ENCODE measurements at places on chromosomes 4 and X. TPM values are rescaled to one million over a fixed set of nuclear protein-coding genes. Genes with fewer than 3 reads are reported as not detected.

DNA sequence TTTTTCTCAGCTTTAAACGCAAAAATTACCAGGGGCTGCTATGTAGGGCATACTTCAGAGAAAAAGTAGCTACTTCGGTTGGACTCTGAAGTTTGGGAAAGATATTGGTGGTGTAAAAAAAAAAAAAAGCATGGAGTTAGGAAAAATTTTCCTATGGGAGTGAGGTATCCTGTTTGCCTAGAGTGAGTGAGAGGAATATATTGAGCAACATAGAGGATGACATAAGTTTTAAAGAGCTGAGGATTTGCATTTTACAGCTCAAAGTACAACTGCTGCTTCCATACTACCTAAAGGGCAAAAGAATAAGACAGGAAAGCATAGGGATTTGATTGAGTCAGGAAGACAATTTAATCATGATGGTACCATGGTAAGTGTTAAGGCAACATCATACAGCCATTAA is 7.3 kb downstream of the GPRASP1 start:
- DNase-seq: no peak

DNA sequence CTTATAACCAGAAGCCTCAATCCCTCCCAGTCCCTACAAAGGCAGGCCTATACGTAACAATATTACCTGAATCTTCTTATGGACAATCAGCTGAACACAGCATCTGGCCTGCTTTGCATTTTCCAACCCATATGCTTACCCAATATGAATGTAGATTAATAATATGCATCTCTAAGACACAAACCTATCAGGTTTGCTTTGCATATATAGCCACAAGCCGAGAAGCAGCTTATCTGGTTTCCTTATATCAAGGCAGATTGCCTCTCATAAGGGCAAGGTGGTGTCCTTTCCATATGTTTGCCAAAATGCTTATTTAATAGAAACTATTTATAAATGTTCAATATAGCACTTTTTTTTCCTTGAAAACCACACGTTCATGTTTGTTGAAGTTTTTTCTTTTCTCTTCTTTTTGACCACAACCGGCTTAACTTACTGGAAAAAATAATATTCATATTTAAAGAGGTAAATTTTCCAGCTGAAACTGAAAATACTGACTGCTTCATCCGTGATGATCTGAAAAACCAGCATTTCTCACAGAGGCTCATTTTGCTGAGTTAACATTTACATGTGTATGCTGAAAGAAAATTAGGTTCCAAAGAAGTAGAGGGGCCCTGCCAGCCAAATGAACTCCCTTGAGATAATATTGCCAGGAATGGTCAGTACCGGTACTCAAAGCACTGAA is 3.8 kb downstream of the IL21 start:
- DNase-seq: no peak

Gene CXCR3
- not detected for polyA plus RNA-seq

DNA sequence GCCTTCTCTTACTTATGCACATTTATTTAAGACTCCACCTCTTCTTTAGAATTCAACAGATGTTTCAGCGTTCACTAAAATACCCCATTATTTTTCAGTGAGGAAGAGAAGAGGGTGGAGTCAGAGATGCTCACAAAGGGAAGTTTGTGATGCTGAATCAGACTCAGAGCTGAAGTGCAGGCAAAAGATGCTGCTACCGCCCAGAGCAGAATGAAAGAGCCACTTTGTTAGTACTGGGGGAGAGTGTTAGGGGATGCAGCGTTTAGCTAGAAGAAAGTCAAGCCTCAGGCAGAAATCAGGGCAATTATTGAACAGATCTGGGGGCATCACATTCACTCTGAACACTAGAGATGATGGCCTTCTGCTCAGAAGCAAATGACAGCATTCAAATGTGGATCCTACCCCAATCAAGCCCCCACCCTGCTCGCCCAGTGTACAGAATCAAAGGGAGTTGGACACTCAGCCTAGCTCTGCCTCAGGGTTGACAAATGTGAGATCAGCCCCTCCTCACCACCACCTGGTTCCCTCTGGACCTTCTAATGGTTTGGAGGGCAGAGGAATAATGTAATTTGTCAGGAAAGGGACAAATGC is 138.3 kb downstream of the UNC5C start:
- no peak for DNase-seq

GRCh38 chr4:163063891-163064290 is 102.8 kb downstream of the NAF1 start:
- no peak for DNase-seq

- no peak for DNase-seq
Observed at GRCh38 chrX:120562569-120562926, 1.8 kb upstream of the CUL4B start.

Gene IQCM
- polyA plus RNA-seq: not detected
